Colonic mucosa (tissue), 4 donors: ENCODE measurements at places on chromosomes 16 and 17.

GRCh38 chr17:29051731-29052130 is 8.8 kb downstream of the PIPOX start:
- DNase-seq = no peak

GRCh38 chr17:6591599-6592158 is 35.3 kb upstream of the PITPNM3 start:
- DNase-seq = no peak

- DNase-seq = no peak
Observed at GRCh38 chr16:22358000-22358399, 16.4 kb downstream of the CDR2 start.

DNA sequence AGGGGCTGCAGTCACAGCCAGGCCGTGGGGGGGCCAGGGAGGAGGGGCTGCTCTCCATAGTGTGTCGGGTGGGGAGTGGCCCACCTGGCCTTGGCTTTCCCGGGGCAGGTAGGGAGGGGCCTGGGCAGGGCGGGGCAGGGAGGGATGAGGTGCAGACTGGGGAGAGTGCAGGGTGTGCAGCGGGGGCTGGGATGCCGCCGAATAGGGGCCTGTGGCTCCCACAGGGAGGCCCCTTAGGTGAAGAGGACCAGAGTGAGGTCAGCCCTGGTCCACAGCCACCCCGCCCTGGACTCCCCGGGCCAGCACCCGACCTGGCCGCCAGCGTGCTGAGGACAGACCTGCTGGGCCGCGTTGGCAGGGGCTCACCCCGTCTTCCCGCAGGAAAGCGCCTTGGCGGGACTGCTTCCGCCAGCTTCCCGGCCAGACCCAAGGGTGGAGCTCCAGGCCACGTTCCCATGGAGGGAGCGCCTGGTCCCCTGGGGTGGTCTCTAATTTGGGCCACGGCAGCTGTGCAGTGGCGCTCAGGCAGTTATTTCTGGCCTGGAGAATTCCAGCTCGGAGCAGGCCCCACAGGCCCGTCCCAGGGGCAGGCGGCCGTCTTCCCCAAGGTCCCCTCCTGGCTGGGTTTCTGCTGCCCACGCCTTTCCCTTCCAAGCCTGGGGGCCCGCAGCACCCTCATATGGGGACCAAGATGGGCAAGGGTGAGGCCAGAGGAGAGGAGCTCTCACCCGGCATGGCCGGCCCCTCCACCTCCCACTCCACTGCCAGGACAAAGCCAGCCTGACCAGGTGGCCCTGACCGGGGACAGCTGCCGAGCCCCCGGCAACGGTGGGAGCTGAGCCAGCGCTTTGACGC is 27.9 kb downstream of the CACNA1H start:
- no peak for DNase-seq

DNA sequence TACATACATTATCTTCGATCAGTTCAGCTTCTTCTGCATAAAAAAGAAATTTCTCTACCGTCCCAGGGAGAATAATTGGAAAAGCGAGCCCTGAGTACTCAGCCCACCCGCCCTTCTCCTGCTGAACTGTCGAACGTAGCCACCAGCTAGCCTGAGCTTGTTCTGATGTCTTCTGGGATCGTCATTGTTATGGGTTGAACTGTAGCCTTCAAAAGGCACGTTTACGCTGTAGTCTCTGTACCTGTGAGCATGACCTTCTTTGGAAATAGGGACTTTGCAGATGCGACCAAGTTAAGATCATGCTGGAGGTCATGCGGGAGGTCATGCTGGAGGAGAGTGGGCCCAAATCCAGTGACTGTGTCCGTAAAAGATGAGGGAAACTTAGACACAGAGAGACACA is 86.2 kb downstream of the CMIP start:
- DNase-seq = no peak
